Right renal pelvis (tissue), 4 donors: ENCODE measurements at places on chromosomes 13 and 19.

DNA sequence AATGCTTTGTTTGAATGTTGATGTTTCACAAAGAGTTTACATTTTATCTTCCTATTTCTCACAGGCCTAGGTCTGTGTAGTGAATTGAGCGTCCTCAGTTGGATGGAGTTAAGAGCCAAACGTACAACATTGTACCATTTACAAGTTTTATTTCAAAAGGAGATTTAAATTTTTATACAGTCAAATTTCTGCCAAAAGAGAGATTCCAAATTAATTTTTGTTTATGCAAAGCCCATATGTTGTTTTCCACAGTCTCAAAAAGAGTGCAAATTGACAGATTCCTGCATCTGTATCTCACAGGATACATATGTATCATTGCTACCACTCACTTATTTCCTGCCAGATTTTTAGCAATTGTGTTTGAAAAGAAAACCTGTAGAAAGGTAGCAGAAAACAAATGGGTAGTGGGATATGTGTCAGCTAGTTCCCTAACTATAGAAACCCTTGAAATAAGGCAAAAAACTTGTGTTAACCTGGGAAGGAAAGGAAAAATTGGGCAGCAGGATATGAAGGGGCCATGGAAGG is 46.1 kb downstream of the DGKH start:
- no peak for DNase-seq

DNA sequence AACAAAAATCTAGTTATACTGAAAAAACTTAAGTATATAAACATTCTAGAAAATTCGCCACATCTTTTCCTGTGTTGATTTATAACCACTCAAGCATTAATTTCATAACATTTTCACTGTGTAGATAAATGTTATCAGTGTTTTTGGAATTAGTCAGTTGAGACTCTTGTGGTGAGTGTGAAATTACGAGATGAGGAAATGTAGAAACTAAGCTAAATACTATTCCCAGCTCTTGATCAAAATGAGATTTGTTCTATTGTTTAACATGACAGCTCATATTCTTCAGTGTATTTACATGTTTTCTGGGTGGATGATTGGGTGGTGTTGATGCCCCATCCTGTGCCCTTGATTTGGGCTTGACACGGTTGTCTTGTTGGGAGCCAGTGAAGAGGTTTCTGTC is 406.8 kb downstream of the DACH1 start:
- no peak for DNase-seq

DNA sequence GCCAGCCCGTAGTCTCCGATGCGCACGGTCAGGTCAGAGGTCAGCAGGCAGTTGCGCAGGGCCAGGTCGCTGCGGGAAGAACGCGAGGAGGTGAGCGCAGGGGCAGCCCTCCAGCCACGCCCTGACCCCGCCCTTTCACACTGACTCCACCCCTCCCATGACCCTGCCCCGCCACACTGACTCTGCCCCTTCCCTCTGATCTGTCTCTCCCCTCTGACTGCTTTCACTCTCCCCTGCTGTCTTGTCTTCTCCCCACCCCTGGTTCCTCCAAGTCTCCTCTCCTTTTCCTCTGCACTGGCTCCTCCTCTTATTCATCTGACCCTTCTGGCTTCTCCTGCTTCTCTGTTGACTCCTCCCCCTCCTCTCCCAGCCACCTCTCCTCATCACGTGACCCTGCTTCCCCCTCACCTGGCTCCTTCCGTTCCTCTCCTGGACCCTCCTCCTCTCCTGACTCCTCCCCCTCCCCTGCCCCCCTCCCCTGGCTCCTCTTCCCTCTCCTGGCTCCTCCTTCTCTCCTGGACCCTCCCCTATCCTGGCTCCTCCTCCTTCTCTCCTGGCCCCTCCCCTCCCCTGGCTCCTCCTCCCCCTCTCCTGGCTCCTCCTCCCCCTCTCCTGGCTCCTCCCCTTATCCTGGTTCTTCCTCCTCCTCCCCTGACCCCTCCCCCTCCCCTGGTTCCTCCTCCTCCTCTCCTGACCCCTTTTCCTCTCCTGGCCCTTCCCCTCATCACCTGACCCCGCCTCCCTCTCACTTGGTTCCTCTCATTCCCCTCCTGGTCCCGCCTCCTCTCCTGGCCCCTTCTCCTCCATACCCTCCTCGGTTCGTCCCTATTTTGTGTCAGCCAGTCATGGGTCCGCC is 9.9 kb downstream of the LMTK3 start:
- peak; percentile 87 for DNase-seq

DNA sequence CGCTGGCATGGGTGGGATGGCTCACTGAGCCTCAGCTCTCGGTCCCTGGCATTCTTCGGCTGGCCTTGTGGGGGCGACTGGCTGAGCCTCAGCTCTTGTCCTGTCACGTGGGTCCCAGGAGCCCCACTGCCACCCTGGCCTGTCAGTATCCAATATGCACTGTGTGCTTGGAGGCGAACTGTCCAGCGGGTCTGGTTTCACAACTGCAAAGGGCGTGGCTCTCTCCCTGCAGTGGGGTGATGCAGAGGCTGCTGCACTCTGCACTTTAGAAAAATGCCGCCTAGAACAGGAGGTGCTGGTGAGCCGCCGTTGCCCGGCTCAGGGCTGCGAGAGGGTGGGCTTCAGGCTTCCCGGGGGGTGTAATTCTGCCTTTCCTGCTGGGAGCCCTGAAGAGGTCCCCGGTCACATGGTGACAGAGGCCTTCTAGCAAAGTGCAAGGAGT is 17.0 kb upstream of the TMEM255B start:
- no peak for DNase-seq

GRCh38 chr19:51799034-51799773 is 4.2 kb downstream of the FPR3 start:
- no peak for DNase-seq

DNA sequence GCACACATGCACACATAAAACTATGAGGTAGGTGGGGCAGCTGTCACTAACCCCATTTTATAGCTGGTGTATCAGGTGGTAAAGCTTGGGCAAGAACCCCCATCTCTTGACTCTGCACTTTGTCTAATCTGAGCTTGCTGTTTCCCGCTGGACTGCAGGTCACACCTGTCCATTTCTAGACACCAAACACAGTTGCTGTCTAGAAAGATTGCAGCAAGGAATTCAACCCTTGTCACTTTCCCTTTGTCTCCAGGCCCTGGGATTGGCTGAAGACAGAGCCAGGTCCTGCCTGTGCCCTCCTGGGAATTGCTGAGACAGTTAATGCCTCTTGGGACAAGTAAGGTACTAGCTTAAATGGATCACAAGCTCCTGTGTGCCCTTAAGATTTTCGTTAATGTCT is 83.8 kb downstream of the RNASEH2B start:
- DNase-seq: no peak

GRCh38 chr13:75760131-75761021 is 124.2 kb downstream of the LMO7 start:
- no peak for DNase-seq

GRCh38 chr13:98834254-98834960 is 81.9 kb upstream of the SLC15A1 start:
- no peak for DNase-seq

DNA sequence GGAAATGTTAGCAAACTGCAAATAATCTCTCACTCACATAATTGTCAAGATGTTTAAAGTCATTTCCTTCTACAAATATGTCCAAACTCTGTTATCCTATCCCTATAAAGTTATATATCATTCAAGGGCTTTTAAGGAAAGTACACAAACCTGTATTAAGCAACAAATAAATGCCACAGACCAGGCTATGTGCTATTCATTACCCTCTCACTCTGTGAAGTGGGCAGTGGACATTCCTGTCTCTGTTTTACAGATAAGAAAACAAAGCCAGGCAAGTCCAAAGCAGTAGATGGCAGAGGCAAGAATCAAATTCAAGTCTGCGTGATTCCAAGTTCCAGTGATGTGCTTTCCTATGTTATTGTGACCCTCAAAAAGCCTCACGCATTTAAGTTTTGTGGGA is 140.6 kb downstream of the LHFPL6 start:
- no peak for DNase-seq

GRCh38 chr19:7292950-7293761 is 1.1 kb downstream of the INSR start:
- DNase-seq: no peak

DNA sequence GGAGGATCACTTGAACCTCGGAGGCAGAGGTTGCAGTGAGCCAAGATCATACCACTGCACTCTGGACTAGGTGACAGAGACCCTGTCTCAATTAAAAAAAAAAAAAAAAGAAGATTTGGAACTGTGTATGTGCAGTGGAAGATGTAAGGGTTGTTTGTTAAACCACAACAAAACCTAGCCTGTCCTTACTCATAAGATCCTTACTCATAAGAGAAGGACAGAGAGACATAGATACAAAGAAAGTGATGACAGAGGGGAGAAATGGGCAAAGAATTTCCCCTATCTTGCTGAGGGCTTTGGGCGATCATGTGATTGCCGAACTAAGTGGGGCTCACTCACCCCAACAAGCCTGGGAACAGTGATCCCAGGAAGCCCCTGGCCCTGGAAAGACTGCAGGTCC is 7.9 kb downstream of the ITPKC start:
- no peak for DNase-seq

- no peak for DNase-seq
Measured at GRCh38 chr19:53866865-53867224, 838 bp upstream of the MYADM start.

DNA sequence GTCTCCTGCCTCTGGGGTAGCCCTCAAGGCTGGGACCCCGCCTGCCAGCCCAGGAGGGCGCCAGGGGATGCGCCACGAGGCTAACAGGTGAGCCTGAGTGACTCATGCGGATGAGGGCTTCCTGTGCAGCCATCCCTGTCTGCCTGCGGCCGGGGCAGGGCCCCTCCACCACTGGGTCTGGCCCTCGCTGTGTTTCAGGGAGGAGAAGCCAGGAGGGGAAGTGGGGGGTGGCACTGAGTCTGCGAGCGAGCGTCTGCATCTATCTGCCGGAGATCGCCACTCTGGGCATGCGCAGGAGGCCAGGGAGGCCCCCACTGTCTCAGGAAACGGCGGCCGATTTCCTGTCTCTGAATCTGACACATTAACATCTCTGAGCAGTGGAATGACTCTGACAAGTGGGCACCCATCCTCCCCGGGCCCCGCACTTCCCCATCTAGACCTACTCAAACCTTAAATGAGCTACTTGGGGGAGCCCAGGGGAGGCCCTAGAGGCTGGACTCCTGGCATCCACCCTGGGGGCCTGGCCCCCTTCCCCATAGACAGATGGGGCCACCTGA is 19.7 kb downstream of the RFX1 start:
- DNase-seq: no peak
